Daoy (cell line): ENCODE measurements at places on chromosomes 1 and 21. TPM values are rescaled to one million over a fixed set of nuclear protein-coding genes. Genes with fewer than 3 reads are reported as not detected.

The SRM gene
- total RNA-seq, result 26.6 and 40.4 TPM in 2 replicates

The S100A6 gene
- total RNA-seq, result 428 and 491 TPM in 2 replicates

The KCNK1 gene
- 12.7 and 19.3 TPM in 2 replicates for total RNA-seq

The LAPTM5 gene
- total RNA-seq, result 0.21 and 2.7 TPM in 2 replicates

The LRRC38 gene
- not detected in 2 replicates for total RNA-seq

The FLG2 gene
- not detected in 2 replicates for total RNA-seq

The C21orf58 gene
- 12.4 and 16.9 TPM in 2 replicates for total RNA-seq

The PCP4L1 gene
- 0.06 TPM in 1 of 2 replicates, not detected in the other for total RNA-seq

The PTGFR gene
- total RNA-seq, result 1.8 and 2.9 TPM in 2 replicates

The FAAH gene
- total RNA-seq, result 3.8 and 6.3 TPM in 2 replicates

The OR2L13 gene
- total RNA-seq, result 0.06 TPM in 1 of 2 replicates, not detected in the other

The OR2T2 gene
- total RNA-seq, result not detected in 2 replicates

The RNU1-4 gene
- 306 and 832 TPM in 2 replicates for total RNA-seq

The STIL gene
- 29.8 and 37.9 TPM in 2 replicates for total RNA-seq

The AMY2A gene
- total RNA-seq, result not detected in 2 replicates

The CLDN8 gene
- total RNA-seq, result not detected in 2 replicates

The OPRD1 gene
- total RNA-seq, result 0.21 and 0.34 TPM in 2 replicates

The HCRTR1 gene
- not detected in 2 replicates for total RNA-seq

The CELA3A gene
- not detected in 2 replicates for total RNA-seq

The COA6 gene
- total RNA-seq, result 50.3 and 131 TPM in 2 replicates

The NFIA gene
- total RNA-seq, result 3.4 and 5.0 TPM in 2 replicates

The SMIM1 gene
- total RNA-seq, result not detected in 2 replicates

The GPR25 gene
- total RNA-seq, result not detected in 2 replicates

The SH2D1B gene
- total RNA-seq, result 0.06 and 1.1 TPM in 2 replicates
